Left ventricle myocardium inferior (tissue), 1 donor: ENCODE measurements at places on chromosomes 2 and 18. TPM values are rescaled to one million over a fixed set of nuclear protein-coding genes. Genes with fewer than 3 reads are reported as not detected.

The GALR1 gene
- 0.05 TPM for total RNA-seq

The HNMT gene
- 11.7 TPM for total RNA-seq

The SCG2 gene
- total RNA-seq, result 0.19 TPM

The CYS1 gene
- 3.3 TPM for total RNA-seq

The GALNT14 gene
- 0.14 TPM for total RNA-seq

The RNPEPL1 gene
- 80.1 TPM for total RNA-seq
